ENCODE measurements at places on chromosomes 16 and 17.

- no peak for DNase-seq
These were observed 199.9 kb upstream of the CIBAR2 start for GRCh38 chr16:85312174-85312573.

- peak; percentile 82 for DNase-seq
These were observed 10.1 kb downstream of the MRM1 start for GRCh38 chr17:36611345-36612072.

DNA sequence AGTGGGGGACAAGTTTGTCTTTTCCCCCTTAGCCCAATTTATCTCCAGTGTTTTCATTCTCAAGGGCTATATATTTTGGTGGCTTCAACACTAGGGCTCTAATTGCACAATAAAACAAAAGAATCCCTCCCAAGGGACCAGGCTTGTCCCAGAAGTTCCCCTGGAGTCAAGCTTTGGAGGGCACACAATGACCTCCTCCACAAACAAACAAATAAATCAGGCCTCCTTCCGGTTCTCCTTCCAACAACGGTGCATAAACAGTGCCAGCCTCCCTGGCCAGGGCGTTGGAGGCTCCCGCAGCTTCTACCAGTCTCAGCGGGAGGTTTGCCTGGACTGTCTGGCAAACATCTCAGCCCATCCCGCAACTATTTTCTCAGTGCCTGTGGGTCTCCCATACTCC is 188.0 kb upstream of the FOXF1 start:
- no peak for DNase-seq

DNA sequence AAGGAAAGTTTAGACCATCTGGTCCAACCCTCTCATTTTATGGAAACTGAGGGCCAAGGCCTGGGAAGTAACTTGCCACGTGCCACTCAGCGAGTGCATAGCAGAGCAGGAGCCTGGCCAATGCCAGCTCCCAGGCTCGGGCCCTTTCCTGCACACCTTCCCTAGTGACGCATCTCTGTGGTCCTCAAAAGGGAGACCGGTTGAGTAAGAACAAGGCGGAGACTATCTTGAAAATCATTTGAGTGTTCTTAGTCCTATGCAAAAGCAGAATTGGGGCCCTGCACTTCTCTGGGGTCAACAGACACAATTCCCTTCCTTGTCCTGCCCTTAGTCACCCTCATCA is 2.8 kb downstream of the CCL4 start:
- DNase-seq = no peak

GRCh38 chr17:18993905-18994526 is 10.5 kb downstream of the FAM83G start:
- DNase-seq = no peak

DNA sequence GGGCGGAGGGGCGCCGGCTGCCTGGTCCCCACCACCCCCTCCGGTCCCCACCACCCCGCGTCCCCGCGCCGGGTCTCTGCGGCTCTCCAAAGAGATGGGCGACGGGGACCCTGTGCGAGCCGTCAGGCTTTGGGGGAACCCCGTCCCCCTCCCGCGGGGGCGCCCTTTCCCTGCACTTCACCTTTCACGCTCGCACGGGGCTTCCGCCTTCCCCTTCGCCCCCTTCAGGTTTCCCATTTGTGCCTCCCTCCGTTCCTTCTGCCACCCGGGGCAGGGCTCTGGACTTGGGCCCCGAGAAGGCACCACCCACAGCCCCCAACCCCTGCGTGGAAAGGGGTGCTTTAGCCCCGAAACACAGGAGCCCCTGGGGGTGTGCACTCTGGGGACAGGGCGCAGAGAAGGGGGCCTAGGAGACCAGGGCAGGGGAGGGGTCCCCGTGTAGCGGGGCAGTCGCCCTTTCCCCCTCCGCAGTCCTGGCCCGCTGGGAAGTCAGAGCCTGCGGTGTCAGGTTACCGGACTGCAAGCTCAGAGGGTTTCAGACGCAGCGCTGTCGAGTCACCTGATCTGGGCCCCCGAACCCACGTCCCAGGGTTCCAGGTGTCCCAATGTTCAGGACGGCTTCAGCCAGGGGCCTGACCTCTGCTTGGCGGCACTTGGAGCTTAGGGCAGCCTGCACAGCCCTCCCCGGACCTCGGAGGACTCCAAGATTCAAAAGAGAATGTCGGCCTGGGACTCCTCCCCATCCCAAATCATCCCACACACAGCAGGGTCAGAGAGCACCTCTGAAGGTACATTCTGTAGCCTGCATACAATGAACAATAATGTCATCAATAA is 6.7 kb upstream of the CCDC92B start:
- DNase-seq = no peak

DNA sequence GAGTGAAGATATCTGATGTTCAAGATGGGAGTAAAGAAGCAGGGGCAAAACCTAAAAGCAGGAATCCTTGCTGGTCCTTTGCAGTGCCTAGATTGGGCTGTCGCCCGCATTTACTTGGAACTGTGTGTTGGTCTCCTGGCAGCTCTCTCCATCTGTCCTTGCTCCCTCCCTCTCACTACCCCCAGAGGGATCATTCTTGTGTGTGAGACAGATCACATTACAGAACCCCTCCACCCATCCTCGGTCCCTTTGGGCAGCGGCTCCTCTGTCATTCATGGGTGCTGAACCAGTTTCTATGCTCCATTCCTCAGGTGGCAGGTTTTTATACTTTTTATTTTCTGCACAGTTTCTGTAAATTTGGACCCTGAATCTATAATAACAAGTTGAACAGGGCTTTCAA is 99.4 kb upstream of the MYOCD start:
- no peak for DNase-seq

DNA sequence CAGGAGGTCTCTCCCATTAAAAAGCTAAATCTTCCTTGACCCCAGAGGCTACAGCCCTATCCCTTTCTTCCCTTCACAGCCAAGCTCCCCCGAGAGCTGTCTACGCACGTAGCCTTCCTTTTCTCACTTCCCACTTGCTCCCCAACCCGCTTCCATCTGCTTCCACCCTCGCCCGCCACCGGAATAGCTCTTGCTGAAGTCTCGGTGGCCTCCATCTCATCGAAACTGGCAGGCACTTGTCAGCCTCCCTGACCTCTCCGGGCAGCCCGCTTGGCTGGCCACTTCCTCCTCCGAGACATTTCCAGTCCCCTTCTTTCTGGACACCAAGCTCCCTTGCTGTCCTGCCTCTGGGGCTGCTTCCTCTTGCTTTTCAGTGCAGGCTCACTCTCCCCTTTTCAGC is 10.7 kb upstream of the EPOP start:
- DNase-seq = no peak

DNA sequence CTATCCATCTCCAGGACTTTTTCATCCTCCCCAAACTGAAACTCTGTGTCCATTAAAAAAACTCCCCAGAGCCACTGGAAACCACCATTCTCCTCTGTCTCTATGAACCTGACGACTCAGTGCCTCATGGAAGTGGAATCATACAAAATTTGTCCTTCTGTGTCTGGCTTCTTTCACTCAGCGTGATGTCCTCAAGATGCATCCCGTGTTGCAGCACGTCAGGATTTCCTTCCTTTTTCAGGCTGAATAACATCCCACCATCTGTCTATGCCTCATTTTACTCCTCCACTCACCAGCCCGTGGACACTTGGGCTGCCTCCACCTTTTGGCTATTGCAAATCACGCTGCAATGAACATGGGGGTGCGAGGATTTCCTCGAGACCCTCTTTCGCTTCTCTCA is 12.6 kb upstream of the ALDH3A1 start:
- DNase-seq = no peak

DNA sequence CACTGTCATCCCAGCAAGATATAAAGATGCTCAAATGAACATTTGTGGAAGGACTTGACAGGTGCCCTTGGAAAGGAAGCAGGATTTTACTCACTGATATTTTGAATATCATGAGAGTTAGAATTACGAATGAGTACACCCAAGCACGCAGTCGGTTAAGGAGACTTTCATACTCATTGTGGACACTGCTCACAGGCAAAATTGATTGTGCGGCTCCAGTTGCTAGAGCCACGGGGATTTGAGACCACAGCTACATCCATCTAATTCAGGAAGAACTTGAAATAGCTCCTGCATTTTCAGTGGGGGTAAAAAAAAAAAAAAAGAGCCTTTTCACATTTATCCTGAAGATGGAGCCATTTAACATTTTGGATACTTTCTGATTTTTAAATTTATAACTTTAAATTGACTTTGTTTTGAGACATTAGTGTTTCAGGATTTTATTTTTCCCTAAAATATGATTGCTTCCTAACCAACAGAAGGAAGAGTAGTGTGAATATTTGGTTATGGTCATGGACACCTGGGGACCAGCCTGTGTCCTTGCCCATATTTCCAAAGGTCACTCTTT is 1080.1 kb upstream of the EEF2KMT start:
- DNase-seq = no peak
